ENCODE measurements at places on chromosomes 7 and 10.

GRCh38 chr10:73376679-73377078, 18.0 kb upstream of the CFAP70 start:
- DNase-seq, result no peak

GRCh38 chr7:8724080-8724718, 290.8 kb downstream of the NXPH1 start:
- peak; percentile 52 for DNase-seq

DNA sequence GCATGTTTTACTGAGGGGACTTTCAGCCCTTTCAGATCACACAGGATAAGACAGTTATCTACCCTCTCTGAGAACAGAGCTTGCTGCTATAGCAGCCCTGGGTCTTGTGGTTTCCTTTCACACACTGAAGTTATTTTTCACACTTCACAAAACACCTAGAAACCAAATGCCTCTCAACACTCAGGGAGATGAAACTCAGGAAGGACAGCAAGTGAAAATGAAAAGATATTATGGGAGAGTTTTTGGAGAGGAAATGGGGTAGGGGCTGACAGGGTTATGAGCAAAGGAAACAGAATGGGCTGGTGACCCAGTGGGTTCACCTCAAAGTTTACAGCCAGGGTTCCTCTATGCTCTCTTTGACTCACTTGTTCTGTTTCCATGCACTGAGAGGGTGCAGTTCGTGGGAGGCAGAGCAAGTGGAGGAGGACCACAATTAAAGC, 17.0 kb upstream of the GIMAP2 start:
- DNase-seq, result peak; percentile 95

DNA sequence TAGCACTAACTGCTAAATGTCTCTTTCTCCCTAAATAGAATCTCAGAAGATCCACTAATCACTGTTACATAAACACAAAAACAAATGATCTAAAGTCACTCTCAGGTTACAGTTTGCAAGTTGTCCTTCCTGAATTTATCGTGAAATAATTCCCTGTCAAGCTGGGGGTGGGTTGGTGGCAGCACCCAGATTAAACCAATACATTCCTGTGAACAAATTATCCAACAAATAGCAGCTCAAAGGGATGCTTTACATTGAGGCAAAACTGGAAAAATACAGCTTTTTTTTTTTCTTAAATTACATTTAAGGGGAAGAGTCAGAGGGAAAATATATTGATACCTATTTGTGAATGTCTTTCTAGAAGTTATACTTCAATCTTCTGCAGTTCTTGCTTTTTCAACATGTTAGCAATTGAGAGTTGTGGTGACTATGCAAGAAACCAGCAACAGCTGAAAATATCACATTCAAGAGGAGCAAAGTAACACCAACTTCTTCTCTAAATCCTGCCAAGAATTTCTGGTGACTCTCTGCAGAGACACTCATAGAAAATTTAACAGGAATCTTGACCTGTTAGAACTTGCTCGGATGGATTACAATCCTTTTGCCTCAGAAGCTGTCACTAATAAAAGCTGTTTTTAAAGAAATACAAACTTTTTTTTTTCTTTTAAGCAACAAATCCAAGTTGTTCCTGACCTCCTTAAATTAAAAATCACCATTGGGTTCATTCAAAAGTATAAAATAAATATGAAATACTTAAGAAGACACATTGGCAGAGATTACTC, 18.9 kb downstream of the LMOD2 start:
- no peak for DNase-seq

- DNase-seq, result no peak
These were observed 134.5 kb downstream of the FAM53B start for GRCh38 chr10:124609698-124610097.

GRCh38 chr10:15321431-15322341, 49.4 kb downstream of the FAM171A1 start:
- no peak for DNase-seq

- no peak for DNase-seq
These were observed 17.7 kb upstream of the MINDY3 start for GRCh38 chr10:15877836-15878576.

DNA sequence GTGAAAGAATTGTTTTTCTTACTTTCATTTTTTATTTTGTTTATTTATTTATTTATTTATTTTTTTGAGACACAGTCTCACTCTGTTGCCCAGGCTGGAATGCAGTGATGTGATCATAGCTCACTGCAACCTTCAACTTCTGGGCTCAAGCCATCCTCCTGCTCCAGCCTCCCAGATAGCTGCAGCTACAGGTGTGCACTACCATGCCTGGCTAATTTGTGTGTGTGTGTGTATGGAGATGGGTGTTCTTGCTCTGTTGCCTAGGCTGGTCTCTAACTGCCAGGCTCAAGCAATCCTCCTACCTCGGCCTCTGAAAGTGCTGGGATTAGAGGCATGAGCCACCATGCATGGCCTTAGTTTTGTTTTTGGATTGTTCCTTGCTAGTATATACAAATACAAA, 55.4 kb upstream of the TRIM8 start:
- DNase-seq, result no peak
